ENCODE measurements at places on chromosomes 13 and 19.

- peak; percentile 83 for DNase-seq
- H3K27ac ChIP-seq = no peak overlapping the region
- peak overlapping the region; percentile 92 for H3K4me3 ChIP-seq
- no peaks in the 10 kb centered on the region for H3K4me1 ChIP-seq
- H3K36me3 ChIP-seq = no peaks in the 10 kb centered on the region
- H3K27me3 ChIP-seq = no peaks in the 10 kb centered on the region
Observed at GRCh38 chr19:14361824-14362223, 19.4 kb upstream of the ADGRE5 start.

GRCh38 chr13:104810242-104810641 lies 1725.2 kb downstream of the EFNB2 start:
- no peaks in the 10 kb centered on the region for H3K36me3 ChIP-seq
- DNase-seq = no peak
- no peaks in the 10 kb centered on the region for H3K27me3 ChIP-seq
- no peak overlapping the region for H3K27ac ChIP-seq
- no peaks in the 10 kb centered on the region for H3K4me1 ChIP-seq

DNA sequence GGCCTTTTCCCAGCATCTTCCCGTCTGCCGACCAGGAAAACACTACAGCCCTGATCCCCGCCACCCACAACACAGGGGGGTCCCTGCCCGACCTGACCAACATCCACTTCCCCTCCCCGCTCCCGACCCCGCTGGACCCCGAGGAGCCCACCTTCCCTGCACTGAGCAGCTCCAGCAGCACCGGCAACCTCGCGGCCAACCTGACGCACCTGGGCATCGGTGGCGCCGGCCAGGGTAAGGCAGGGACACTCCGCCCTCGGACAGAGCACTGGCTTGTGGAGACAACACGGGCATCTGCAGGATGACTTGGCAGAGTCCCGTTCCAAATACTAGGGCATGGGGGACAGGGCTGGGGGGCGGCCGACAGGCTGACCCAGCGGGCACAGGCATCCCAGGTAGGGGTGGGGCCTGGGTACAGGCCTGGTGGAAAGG lies 31.1 kb downstream of the COMP start:
- no peak overlapping the region for H3K27ac ChIP-seq
- no peaks in the 10 kb centered on the region for H3K36me3 ChIP-seq
- H3K4me1 ChIP-seq = no peaks in the 10 kb centered on the region
- no peak overlapping the region for H3K4me3 ChIP-seq
- DNase-seq = no peak

GRCh38 chr13:78780708-78781107 lies 121.8 kb upstream of the OBI1 start:
- no peak overlapping the region for H3K4me3 ChIP-seq
- H3K36me3 ChIP-seq = no peaks in the 10 kb centered on the region
- H3K27me3 ChIP-seq = no peaks in the 10 kb centered on the region

Measured in H9 (cell line).